ENCODE measurements at places on chromosomes 1 and 21.

DNA sequence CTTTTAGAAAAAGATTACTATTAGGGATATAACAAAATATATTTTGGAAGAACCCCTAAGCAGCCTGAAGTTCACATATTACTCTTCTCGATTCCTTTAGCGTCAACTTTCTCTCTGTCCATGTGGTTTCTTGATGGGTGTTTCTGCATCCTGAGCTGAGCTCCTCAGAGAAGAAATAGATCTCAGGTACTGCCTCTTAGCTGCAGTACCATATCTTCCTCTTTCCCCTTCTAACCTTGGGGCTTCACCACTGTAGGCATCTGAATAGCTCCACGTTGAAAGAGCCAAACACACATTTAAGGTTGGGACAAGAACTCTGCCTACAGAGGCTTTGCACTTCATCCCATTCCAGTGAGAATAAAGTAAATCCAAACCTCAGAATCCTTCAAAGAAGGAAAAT, 59.2 kb downstream of the SAMSN1 start:
- no peak for DNase-seq

DNA sequence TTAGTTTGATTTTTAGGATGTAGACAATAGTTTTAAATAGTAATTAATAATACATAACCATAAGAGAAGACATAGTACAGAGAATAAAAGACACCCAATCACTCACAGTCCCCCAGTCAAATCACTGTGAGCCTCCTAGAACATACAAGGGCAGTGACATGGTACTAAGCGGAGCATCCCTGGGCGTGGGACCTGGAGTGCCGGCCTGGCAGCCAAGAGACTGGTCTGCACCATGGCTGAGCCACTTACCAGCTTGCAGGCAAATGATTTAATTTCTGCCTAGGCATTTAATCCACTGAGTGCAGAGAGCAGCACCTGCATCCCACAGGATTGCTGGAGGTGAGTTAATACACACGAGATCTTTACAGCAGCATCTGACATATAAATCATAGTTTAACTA, 20.4 kb downstream of the SDHB start:
- DNase-seq: no peak

- DNase-seq: peak; percentile 66
These were observed 207.9 kb upstream of the ST6GALNAC5 start for GRCh38 chr1:76659171-76659940.

GRCh38 chr21:29238967-29239290, 59.8 kb upstream of the BACH1 start:
- peak; percentile 85 for DNase-seq

GRCh38 chr1:175274368-175274767, 81.8 kb upstream of the KIAA0040 start:
- no peak for DNase-seq
